ENCODE measurements at places on chromosomes 2 and 18.
A peak's percentile ranks its signal among the peaks of the same experiment; 100 is the strongest.

- peak; percentile 60 for DNase-seq
Measured at GRCh38 chr2:70340761-70341476, 39.1 kb upstream of the FAM136A start.

DNA sequence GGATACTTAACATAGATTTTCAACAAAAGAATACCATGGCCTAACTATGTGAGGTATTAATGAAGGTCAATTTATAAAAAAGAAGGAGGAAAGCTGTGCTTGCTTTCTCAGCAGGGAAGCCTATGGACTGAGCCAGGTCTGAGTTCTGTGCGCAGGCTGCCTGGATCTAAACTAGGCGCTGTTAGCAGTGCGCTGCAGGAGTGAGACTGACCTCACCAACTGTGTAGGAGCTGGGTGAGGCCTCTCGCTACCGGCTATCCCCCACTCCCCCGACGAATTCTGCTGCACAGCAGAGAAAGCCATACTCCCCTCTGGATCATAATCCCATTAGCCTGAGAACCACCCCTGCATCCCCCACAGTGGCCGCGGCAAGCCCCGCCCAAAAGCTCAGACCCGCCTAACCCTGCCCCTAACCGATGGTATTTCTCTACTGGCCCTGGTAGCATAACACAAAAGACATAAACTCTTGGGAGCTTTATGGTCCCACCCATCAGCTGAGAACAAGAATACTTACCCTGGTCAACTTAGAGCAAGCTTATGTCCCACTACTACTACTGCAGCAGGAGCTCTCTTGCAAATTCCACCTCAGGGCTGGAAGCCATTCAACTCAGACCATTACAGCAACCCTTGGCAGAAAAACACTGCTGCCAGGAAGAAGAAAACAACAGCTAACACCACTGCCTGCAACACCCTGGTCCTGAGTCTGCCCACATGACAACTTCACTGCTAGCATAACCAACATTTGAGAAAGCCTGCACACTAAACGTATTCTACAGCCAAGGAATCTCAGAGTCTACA lies 28.0 kb downstream of the SULT1C2 start:
- DNase-seq, result no peak

GRCh38 chr2:26993768-26994167 lies 23.3 kb downstream of the MAPRE3 start:
- DNase-seq, result no peak

- peak; percentile 57 for DNase-seq
Measured at GRCh38 chr2:36356298-36356989, 866 bp downstream of the CRIM1 start.

GRCh38 chr2:44010266-44010665 lies 14.5 kb upstream of the LRPPRC start:
- DNase-seq, result peak; percentile 85

DNA sequence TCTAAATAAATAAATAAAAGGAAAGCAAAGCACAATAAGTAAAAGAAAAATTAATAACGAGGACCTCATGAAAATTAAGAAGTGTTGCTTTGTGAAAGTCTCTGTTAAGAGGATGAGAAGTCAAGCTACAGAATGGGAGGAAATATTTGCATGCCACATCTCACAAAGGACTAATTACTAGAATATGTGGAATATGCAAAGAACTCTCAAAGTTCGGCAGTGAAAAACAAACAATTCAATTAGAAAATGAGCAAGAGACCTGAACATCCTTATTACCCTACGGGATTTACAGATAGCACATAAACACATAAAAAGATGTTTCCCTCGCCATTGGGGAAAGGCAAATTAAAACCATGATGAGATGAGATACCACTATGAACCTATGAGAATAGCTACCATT lies 23.3 kb downstream of the CYP26B1 start:
- DNase-seq, result no peak

GRCh38 chr2:158965641-158966040 lies 2.8 kb upstream of the TANC1 start:
- peak; percentile 25 for DNase-seq

DNA sequence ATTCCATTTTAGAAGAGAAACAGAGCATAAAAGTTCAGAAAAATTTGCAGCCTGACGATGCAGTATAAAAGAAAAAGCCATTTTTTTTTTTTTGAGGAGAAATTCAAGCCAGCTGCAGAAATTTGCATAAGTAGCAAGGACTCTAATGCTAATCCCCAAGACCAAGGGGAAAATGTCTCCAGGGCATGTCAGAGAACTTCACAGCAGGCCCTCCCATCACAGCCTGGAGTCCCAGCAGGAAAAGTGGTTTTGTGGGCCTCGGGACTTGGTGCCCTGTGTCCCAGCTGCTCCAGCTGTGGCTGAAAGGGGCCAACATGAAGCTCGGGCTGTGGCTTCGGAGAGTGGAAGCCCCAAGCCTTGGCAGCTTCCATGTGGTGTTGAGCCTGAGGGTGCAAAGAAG lies 325.3 kb upstream of the HNMT start:
- DNase-seq, result no peak
